ENCODE measurements at places on chromosomes 4 and X.

- DNase-seq: peak; percentile 15
Measured at GRCh38 chr4:97994765-97995465, 148.4 kb downstream of the STPG2 start.

DNA sequence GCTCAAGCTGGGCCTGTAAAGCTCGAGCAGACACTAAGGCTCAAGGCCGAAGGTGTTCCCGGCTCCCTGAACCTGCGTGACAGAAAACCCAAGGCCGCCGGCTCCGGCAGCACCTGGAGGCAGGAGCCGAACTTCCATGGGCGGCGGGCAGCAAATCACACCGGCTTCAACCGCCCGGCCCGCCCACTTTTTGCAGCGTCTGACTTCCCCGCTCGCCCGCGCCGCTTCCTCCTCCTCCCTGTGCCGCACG, 940 bp upstream of the NSD2 start:
- no peak for DNase-seq

GRCh38 chr4:5710065-5710960, 688 bp upstream of the EVC start:
- DNase-seq: no peak

GRCh38 chr4:26905172-26905571, 44.5 kb downstream of the STIM2 start:
- no peak for DNase-seq

DNA sequence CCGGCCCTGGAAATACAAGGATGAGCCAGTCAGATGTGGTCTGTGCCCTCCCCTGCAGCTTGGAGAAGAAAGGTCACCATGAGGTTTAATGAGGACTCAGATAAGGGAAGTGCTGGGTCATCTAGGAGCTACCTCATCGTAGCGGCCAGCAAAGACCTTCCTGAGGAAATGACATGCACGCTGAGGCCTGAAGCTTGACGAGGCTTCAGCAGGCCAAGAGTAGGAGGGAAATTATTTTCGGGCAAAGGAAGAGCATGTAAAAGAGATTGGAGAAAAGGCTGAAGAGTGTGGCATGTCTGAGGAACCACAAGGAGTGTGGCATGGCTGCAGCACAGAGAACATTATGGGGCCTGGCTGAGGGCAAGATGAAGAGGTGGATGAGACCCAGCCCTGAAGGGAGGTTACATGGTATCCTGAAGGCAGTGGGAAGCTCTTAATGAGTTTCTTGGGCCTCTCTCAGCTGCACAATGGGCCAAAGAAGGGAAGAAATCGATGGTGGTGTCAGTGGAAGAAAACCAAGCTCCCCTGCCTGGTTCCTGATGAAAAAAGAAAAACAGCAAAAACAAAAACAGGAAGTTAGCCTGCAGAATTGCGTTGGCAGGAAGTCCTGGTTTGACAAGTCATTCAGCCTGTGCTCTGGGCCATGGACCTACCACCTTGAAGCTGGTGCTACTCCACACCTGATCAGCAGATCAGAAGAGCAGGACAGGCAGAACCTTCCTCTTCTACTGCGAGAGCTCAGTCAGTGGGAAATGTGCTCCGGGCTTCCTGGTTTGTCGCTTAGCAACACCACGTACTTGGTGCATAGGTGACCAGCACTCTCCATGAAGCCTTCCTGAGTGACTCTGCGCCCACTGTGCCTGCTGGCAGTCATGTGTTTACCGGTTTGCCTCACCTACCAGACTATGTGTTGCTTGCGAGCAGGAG, 134.5 kb upstream of the KLF3 start:
- no peak for DNase-seq

GRCh38 chrX:109345856-109346255, 136.0 kb downstream of the GUCY2F start:
- DNase-seq: no peak

DNA sequence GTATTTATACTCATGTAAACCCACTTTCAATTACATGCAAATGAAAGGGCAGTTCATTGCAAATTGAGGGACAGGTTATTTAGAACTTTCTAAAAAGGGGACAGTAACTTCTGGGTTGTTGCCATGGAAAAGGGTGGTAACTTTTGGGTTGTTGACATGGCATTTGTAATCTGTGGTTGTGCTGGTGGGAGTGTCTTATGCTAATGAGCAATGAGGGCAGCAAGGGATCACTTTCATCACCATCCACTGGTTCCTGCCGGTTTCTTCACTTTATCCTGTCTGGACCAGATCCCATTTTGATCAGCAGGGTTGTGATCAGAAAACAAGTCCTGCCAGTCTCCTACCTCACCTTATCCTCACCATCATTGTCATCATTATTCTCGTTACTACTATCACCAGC, 32.0 kb downstream of the EVC start:
- DNase-seq: no peak

DNA sequence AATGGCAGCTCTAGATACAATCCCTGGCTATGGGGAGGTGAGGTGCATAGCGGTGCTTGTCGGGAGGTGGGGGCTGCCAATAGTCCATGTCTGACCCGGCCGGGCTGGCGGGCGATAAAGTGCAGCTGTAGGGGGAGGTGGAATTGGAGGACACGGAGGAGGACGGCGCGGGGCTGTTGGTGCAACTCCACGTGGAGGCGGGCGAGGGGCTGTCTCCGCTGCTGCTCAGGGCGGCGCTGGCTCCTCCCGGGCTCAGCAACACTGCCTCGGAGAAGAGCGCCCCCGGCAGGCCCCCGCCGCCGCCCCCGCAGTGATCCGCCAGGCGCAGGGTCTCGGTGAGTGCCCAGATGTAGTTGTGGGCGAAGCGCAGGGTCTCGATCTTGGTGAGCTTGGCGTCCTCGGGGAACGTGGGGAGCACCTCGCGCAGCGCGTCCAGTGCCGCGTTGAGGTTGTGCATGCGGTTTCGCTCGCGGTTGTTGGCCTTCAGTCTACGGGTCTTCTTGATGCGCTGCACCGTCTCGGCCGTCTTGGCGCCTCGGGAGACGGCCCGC, 1.3 kb downstream of the NEUROG2 start:
- DNase-seq: peak; percentile 35
